ENCODE measurements at places on chromosomes 4 and X.

GRCh38 chr4:76764251-76764650 lies 133.7 kb downstream of the SOWAHB start:
- DNase-seq: no peak

DNA sequence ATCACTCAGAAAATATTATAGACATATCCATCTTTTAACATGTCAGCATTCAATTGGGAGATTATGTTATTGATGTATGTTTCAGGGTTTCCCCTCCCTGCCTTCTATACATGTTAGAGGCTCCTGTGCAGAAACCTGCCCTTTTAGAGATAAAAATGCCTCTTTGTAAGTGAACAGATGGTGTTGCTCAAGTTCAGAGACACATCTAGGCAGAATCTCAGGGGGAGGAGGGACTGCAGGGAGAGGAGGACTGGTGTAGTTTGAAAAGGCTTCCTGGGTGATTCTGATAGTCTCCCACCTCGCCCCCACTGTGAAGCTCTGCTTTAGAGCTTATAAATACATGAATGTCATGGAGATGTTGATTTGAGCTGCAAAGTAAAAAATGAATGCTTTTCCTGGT lies 12.0 kb upstream of the UNC5C start:
- DNase-seq: no peak

DNA sequence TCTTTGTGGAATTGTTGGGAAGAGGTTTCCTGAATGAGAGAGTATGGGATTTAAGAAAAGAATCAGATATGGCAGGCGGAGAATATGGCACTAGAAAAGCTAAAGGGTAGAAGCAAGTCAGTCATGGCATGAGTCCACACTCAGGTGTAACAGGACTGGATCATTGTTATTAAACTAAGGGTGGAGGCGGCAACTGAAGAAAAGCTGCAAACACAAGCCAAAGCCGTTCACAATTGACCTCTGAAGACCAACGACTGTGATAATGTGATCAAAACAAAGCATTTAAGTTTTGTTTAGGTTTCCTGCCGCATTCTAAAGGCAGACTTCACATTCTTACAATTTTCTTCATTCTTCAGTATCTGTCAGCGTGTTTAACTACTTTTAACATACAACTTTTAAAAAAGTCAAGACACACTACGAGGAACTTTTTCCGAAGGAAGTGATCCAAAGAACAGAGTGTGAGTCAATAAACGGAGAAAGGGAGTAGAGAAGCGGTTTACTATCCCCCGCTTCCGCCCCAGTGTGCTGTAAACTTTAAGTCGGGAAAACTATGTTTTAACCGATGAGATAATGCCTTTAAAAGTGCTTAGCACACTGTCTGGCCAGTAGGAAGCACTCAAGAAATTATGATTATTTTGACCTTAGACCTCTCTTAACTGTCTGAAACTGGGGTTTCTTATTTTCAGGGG lies 909 bp upstream of the SLAIN2 start:
- DNase-seq: no peak

DNA sequence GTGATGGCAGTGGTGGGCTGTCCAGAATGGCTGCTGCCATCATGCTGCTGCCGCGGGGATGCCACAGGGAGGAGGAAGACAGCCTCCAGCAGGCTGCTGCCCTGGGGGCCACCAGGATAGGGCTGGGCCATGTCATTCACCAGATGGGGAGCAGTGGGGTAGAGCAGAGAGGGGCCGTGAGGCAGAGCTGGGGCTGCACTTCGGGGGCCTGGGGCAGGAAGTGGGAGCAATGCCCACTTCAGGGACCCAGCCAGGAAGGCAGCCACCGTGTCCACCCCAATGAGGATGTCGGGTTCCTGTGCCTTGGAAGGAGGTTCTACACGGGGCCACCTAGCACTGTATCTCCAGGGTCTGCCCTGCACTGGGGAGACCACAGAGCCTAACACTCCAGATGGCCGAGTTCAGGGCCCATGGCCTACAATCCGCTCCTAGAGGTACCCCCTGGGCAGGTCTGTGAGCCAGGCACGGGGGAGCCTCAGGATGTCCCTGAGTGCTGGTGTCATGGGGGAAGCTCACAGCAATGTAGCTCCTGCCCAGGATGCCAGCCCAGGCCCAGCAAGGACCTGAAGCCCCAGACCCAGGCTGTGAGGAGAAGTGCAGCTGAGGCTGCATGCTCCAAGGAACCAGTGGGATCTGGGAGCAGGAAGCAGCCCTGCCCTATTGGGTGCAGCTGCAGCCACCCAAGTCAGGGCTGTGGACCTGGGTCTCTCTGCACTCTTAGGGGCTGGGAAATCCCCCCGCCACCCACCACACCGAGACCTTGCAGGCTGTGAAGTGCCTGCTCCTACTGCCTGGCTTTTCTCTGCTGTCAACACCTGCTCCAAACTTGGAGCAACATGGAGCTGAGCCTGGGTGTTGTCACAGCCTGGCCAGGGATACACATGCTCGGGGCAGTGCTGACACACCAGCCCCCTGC lies 140.3 kb downstream of the PDHA2 start:
- DNase-seq: no peak

- no peak for DNase-seq
Observed at GRCh38 chrX:20506739-20507138, 240.0 kb upstream of the RPS6KA3 start.

Measured in stimulated activated CD4-positive, alpha-beta T cell treated with anti-CD3 and anti-CD28 coated beads, Interleukin-4, amount 100 ng/mL, for 48 hours (primary cell).